Lung (tissue), 17 donors: ENCODE measurements at places on chromosomes 5 and 9.
A peak's percentile ranks its signal among the peaks of the same experiment; 100 is the strongest.

DNA sequence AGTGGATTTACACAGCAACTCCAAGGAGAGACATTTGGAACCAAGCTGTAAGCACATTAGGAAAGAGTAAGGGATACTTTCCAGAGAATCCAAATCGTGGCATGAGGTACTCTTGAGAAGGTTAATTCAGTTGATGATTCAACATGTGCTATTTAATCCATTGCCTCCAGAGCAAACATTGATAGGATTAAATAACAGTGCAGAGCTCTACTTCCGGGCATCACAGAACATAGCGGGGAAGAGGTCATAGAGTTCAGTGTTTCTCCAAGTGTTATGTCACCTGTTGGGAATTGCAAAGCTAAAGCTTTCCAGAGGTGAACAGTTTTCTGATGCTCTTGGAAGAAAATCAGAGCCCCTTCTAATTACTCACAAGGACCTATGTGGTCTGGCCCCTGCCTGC, 127.5 kb downstream of the PPP2R2B start:
- no peak for DNase-seq

DNA sequence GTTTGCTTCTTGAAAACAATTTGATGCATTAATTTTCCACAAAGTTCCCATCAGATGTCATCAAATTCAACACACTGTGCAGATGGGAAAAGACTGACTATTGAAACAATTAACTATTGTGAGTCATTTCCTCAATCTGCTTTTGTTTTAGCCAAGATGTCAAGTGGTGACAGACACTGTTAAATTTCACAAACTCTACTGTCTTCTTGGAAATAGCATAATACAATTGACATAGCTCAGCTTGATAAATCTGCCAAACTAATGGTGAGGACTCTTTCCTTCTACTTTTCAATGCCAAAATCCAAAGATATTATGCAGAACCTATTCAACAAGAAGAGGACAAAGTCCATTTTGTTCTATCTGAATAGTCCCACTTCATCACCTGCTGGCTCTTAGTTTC, 242.3 kb downstream of the CAAP1 start:
- no peak for DNase-seq

- DNase-seq: no peak
These were observed 271.1 kb upstream of the IRX1 start for GRCh38 chr5:3324421-3325101.

DNA sequence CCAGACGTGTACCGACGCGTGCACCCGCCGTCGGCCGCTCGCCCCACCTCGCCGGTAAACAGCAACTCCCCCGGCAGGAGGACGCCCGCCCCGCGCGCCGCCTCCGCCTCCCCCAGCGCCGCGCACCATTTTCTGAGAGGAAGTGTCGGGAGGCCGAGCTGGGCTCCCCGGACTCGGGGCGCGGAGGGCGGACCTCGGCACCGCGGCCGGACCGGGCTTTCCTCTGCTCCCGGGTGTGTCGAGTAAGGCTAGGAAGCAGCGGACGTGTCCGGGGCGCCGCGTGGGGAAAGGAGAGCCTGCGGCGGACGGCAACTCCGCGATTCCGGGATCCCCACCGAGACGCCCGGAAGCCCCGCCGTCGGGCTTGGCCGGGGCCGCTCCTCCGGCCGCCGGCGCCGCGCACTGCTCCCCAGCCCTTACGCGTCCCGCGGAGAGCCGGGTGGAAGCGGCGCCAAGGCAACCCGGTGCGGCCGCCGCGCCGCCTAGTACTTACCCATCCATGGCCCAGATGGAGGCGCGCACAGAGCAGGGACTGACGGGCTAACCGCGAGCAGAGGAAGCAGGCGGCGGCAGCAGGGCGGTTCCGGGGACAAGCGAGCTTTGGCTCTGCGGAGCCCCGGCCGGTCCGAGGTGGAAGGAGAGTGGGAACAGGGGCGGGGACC, at the start of gene PTBP3:
PTBP3 (minus strand) TSS at position 643 of the 662 bp plus-strand sequence. CDS start 35,754 bp downstream, outside the sequence.
- peak; percentile 76 for DNase-seq

DNA sequence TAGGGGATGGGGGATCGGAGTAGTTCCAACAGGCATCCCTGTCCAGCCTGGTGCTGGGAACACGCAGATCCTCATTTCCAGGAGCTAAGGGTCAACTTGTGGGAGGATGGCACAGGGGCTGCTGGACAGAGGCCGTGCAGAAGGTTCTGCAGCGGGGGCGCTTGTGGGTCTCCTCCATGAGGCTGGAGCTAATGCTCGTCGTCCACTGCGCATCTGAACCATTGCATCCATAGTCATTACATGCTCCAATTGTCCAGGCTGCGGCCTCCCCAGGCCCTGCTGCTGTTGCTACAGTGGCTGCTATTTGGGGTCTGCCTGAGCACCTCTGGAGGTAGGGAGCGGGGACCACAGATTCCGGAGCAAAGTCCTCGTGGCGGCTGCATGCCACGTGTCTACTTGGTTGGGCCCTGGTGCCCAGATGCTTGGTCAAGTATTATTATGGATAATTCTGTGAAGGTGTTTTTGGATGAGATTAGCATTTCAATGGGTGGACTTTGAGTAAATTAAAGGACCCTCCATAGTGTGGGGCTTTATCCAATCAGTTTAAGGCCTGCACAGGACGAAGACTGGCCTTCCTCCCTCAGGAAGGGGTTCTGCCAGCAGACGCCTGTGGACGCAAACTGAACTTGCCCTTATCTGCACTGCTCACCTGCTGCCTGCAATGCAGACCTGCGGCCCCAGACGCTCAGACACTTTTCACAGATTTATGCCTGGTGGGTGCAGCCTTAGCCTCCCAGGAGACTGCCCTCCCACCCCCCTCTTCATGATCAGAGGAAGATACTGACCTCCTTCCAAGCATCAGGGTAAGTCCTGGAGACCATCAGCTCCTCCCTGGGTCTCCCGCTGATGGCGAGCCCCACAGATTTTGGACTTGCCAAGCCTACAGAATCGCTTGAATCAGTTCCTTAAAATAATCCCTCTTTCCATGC, 127.5 kb upstream of the IRX4 start:
- no peak for DNase-seq

DNA sequence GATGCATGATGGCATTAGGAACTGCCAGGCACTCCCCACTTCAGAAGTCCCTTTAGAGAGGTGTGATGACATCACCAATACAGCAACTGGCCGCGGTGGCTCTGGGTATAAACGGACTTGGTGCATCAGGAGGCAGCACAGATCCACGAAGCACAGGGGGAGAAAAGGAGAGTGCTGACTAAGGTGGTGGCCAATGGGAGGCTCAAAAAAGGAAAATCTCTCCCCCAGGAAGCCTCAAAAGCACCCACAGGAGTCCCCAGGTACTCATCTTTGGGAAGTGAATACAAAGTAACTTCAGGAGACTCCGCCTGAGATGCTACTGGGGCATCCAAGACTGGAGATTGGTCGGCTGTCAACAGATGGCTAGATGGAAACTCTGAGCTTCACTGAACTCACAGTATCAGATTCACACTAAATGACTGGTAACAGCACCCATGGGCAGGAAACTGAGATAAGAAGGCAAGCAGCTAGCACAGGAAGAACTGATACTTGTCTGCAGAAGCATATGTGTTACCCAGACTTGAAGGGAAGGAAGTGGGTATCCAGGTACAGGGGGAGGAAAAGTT, 7.6 kb downstream of the TTC39B start:
- no peak for DNase-seq
